ENCODE measurements at places on chromosomes 5 and 9.

DNA sequence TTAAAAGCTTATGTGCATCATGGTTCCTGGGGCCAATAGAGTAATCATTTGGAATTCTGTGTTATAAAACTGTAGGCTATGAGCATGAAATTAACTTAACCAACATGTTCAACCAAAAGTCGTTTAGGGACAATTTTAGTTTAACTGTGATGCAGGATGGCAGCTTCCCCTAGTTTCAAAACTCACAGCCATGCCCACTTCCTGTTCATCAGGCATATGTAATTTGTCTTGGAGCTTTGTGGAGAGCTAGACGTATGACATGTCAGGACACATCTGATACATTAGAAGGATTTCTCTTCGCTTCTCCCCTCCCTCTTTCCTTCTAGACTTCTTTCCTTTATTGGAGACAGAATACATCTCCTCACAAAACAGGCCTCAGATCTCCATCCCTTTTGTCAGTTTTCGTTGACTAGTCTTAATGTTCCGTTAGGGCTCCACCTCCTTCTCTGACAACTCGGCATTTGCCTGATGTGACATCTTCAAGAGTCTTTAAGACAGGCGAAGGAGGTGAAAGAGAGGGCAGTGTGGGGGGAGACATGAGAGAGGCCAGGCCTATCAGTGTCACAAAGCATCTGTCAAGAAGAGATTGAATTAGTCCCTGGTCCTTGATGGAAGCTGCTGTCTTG, 176.0 kb downstream of the MSX2 start:
- DNase-seq, result no peak

- DNase-seq, result no peak
Measured at GRCh38 chr5:180976518-180976917, 12.1 kb upstream of the BTNL3 start.

DNA sequence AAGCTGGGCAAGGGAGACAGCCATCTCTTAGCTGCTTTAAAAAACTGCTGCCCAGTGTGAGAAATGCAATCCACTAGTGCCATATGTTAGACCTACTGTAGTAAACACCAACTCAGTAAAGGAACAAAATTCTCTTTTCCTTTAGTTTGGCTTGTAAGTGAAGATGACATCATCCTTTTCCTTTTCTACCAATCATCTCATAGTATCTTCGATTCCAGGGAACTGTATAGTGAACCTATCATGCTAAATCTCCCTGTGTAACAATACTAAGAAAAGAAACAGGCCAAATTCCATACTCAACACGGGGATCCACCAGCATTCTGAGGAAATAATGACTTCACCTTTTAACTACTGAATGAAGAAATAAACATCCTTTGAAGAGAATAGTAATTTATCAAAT, 100.1 kb downstream of the RAPGEF6 start:
- no peak for DNase-seq

- no peak for DNase-seq
Measured at GRCh38 chr5:143476601-143477211, 73.2 kb upstream of the NR3C1 start.

DNA sequence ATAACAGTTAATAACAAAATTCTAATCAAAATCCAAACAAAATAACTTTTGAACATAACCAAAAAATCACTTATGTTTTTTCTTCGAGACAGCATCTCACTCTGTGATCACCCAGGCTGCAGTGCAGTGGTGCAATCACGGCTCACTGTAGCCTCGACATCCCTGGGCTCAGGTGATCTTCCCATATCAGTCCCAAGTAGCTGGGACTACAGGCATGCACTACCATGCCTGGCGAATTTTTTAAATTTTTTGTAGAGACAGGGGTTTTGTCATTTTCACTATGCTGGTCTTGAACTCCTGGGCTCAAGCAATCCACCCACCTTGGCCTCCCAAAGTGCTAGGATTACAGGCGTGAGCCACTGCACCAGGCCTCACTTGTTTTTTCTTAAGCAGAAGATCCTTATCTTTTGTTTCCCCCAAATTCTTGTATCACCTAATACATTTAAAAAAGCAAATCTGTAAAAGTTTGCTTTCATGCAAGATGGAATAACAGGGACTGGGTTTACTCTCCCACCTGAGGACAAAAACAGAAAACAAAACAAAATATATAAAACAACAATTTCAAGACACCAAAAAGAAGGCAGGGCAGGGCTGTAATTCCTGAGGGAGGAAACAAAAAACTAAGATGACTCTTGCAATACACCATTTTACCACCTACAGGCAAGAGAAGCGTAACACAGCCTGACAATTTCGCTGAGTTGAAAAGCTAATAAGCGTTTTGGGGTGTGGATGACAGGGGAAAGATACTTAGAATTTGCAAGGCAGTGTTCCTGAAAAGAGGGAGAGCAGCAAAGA, 71.4 kb downstream of the RAPGEF6 start:
- DNase-seq, result no peak

DNA sequence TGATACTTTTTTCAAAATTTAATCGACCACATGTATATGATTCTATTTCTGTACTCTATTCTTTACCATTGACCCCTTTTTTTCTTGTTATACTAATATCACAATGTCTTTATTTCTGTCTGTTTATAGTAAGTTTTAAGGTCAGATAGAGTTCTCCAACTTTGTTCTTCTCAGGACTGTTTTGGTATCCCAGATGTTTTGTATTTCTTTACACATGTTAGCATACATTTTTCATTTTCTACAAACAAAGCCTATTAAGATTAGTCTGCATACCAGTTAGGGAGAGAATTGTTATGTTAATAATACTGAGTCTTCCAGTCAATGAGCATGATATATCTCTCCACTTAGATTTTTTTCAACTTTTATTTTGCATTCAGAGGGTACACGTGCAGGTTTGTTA, 8.2 kb upstream of the CAMK4 start:
- no peak for DNase-seq

- DNase-seq, result no peak
Measured at GRCh38 chr5:133944263-133945185, 23.9 kb downstream of the C5orf15 start.

DNA sequence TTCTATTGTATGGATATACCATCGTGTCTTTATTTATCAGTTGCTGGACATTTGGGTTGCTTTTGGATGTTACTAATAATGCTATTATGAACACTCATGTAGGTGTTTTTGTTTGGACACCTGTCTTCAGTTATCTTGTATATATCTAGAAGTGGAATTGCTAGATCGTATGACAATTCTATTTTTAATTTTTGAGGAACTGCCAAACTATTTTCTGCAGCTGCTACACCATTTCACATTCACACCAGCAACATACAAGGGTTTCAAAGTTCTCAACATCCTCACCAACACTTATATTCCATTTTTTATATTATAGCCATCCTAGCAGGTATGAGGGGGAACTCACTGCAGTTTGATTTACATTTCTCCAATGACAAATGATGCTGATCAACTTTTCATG, 324.6 kb downstream of the CAAP1 start:
- DNase-seq, result no peak

GRCh38 chr5:116455061-116455460, 119.6 kb downstream of the SEMA6A start:
- DNase-seq, result no peak

GRCh38 chr5:74056107-74056788, 430.3 kb downstream of the ARHGEF28 start:
- DNase-seq, result no peak

GRCh38 chr5:16886366-16886736, 49.7 kb downstream of the MYO10 start:
- DNase-seq, result no peak

GRCh38 chr5:72133212-72133990, 26.1 kb downstream of the MAP1B start:
- DNase-seq, result no peak

GRCh38 chr9:21779397-21779796, 23.0 kb upstream of the MTAP start:
- DNase-seq, result no peak

DNA sequence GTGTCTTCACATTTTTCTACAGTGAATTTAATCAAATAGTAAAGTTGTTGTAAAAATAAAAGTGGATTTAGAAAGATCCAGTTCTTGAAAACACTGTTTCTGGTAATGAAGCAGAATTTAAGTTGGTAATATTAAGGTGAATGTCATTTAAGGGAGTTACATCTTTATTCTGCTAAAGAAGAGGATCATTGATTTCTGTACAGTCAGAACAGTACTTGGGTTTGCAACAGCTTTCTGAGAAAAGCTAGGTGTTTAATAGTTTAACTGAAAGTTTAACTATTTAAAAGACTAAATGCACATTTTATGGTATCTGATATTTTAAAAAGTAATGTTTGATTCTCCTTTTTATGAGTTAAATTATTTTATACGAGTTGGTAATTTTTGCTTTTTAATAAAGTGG, 60.4 kb downstream of the MTAP start:
- DNase-seq, result no peak

DNA sequence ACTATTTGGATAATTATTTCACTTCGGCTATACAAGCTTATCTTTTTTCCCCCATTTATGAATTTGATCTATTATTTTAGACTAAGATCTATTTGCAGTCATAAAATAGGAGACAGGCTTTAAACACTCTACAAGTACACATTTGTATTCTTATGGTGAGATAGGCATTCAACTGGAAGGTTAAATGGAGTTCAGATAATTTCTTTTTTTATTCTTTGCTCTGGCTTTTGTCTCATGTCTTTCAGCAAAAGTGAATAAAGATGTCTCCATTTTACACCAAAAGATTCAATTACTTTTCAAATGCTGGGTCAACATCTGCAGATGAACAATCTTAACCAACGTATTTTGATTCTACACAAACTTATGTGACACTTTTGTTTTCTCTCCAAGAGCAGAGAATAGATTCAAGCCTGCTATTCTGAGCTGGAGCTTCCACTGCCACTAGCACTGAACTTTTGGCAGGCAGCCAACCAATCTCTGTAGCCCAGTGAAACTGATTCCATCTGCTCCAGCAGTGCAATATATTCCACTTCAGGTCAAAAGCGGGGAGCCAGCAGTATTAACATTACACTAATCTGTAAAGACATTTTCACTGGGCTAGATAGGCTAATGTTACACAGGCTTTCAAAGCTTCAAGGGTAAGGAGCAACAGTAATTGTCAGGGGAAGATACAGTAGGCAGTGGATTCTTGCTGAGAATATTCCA, 452.0 kb upstream of the ZNF608 start:
- no peak for DNase-seq

- no peak for DNase-seq
Measured at GRCh38 chr9:113499876-113500497, 36.5 kb downstream of the RGS3 start.

GRCh38 chr9:22008384-22008716, 755 bp downstream of the CDKN2B start:
- DNase-seq, result no peak

DNA sequence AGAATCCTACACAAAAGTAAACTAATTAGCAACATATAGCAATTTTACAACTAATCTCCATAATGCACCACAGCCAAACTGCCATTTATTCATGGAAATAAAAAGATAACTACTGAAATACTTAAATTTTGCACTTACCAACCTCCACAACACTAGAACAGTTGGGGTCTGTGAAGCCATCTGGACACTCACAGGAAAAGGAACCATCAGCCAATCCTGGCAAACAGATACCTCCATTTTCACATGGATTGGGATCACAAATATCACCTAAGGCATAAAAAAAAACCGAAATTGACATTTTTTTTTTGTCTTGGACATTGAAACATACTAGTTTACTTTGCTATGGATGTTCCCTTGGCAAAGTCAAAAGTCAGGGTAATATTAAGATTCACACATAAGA, 130.7 kb downstream of the EDIL3 start:
- no peak for DNase-seq

GRCh38 chr9:125137200-125137599, 6.1 kb downstream of the SCAI start:
- no peak for DNase-seq

DNA sequence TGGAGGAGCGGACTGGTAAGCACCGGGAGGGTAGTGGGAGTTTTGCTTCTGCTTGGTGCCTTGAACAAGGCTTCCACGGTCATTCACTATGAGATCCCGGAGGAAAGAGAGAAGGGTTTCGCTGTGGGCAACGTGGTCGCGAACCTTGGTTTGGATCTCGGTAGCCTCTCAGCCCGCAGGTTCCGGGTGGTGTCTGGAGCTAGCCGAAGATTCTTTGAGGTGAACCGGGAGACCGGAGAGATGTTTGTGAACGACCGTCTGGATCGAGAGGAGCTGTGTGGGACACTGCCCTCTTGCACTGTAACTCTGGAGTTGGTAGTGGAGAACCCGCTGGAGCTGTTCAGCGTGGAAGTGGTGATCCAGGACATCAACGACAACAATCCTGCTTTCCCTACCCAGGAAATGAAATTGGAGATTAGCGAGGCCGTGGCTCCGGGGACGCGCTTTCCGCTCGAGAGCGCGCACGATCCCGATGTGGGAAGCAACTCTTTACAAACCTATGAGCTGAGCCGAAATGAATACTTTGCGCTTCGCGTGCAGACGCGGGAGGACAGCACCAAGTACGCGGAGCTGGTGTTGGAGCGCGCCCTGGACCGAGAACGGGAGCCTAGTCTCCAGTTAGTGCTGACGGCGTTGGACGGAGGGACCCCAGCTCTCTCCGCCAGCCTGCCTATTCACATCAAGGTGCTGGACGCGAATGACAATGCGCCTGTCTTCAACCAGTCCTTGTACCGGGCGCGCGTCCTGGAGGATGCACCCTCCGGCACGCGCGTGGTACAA, 556 bp downstream of the PCDHGC3 start:
- no peak for DNase-seq

- no peak for DNase-seq
Measured at GRCh38 chr5:59198365-59198764, 615.5 kb downstream of the RAB3C start.

- no peak for DNase-seq
Measured at GRCh38 chr5:40385544-40385943, 294.2 kb upstream of the PTGER4 start.

DNA sequence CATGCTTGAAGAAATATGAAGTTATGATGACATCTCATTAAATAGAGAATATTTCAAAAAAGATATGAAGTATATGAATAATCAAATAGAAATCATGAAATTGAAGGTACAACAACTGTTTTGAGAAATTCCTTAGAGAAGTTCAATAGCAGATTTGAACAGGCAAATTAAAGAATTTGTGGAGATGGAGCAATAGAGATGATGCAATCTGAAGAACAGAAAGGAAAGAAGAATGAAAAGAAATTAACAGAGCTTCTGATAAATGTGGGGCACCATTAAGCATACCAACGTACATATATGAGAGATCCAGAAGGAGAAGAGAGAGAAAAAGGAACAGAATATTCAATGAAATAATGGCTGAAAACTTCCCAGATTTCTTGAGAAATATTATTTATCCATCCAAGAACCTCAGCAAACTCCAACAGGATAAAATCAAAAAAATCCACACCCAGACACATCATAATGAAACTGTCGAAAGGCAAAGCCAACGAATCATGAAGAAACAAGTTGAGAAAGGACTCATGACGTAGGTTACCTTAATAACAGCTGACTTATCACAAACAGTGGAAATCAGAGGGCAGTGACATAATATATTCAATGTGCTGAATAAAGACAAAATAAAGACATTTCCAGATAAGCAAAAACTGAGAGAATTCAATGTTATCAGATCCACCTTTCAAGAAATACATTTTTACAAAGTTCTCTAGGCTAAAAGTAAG, 297.2 kb upstream of the TARS1 start:
- no peak for DNase-seq

GRCh38 chr5:159343295-159344094, 13.2 kb upstream of the IL12B start:
- DNase-seq, result no peak

- DNase-seq, result no peak
Measured at GRCh38 chr5:7930011-7930410, 61.1 kb downstream of the MTRR start.
